ENCODE measurements at places on chromosomes 7 and 10. TPM values are rescaled to one million over a fixed set of nuclear protein-coding genes. Genes with fewer than 3 reads are reported as not detected.

RBM20 gene
- 0.17 TPM for polyA plus RNA-seq

CHST15 gene
- polyA plus RNA-seq: 6.0 TPM

SPDYE5 gene
- not detected for polyA plus RNA-seq

VWDE gene
- polyA plus RNA-seq: 0.93 TPM

BLOC1S2 gene
- 28.9 TPM for polyA plus RNA-seq

GIMAP8 gene
- 1.9 TPM for polyA plus RNA-seq

NRF1 gene
- polyA plus RNA-seq: 16.9 TPM

TMEM184A gene
- 4.3 TPM for polyA plus RNA-seq

WEE2 gene
- polyA plus RNA-seq: not detected

BICC1 gene
- 0.49 TPM for polyA plus RNA-seq

SMO gene
- 6.1 TPM for polyA plus RNA-seq

IGF2BP3 gene
- polyA plus RNA-seq: not detected

MMD2 gene
- polyA plus RNA-seq: 6.3 TPM

ANKRD22 gene
- polyA plus RNA-seq: not detected

Data from brain (organoid and tissue), 16 donors.